ENCODE measurements at places on chromosomes 7 and 10.

DNA sequence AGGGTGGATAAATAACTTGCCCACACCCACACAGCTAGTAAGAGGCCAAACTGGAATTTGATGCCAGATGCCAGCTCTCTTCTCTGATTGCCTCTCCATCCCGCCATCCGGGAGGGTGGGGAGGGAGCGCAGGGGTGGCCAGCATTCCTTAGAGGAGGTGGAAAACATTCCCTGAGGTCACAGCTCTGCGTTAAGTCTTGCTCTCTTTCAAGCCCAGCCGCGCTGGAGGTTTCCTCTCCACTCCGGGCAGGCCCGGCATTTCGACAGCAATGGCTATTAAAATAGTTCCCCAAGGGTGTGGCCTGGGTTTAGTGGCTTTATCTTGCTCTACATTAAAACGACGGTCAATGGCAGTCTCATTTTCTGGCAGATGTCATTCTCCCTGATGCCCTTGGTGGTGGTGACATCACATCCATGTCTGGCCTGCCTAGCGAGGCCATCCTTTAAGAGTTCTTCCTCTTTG lies 16.1 kb upstream of the C10orf71 start:
- DNase-seq, result no peak

GRCh38 chr10:100372415-100373297 lies 25.6 kb downstream of the SCD start:
- no peak for DNase-seq

DNA sequence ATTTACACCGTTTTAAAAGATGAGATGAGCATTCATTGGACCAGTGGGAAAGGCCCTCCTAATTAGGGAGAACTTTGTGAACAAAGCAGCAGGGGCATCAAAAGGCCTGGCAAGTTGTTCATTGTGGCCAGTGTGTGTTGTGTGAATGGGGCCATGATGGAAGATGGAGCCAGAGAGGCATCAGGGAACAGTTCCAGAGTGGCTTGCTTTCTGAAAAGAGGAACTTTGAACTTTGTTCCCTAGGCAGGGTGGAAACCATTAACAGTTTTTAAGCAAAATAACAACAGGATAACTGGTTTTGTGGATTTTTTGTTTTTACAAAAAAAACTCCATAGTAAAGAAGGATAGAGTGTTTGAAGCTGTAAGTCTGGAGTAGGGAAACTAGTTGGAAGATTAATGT lies 12.5 kb downstream of the SUV39H2 start:
- DNase-seq, result no peak

GRCh38 chr10:33822774-33823173 lies 488.3 kb upstream of the NRP1 start:
- no peak for DNase-seq

- DNase-seq, result no peak
Observed at GRCh38 chr7:85464042-85464651, 277.3 kb upstream of the SEMA3D start.

DNA sequence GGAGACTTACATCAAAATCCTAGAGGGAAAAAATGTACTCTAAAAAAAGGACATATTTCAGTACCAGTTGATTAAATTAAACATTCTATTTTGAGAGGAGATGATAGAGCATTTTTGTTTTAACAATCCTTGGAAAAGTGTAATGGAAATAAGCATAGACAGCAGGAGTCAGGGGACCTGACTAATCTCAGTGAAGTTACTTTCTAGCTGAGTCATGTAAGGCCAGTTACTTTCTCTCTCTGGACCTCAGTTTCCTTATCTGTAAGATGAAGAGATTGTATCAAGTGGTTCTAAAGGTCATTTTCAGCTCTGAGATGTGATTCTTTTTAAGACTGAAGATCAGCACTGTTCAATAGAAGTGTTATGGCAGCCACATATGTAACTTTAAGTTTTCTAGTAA lies 44.1 kb downstream of the VTI1A start:
- no peak for DNase-seq

GRCh38 chr7:44114586-44115310 lies 8.6 kb downstream of the POLD2 start:
- no peak for DNase-seq

DNA sequence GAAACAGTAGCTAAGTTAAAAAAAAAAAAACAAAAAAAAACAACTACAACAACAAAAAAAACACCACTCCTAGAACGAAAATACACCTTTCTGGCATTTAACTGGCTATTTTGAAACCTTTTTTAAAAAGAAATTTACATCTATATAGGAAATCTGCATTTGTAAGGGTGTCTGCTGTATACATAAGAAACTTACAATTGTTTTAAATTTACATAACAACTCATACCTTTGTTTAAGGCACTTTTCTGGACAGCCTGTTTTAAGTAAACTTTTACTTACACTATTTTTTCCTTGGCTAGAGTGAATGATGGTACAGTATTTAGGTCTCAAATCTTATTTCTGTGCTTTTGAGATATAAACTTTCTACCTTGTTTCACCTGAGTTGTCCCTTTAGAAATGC lies 34.0 kb upstream of the PAPSS2 start:
- no peak for DNase-seq

DNA sequence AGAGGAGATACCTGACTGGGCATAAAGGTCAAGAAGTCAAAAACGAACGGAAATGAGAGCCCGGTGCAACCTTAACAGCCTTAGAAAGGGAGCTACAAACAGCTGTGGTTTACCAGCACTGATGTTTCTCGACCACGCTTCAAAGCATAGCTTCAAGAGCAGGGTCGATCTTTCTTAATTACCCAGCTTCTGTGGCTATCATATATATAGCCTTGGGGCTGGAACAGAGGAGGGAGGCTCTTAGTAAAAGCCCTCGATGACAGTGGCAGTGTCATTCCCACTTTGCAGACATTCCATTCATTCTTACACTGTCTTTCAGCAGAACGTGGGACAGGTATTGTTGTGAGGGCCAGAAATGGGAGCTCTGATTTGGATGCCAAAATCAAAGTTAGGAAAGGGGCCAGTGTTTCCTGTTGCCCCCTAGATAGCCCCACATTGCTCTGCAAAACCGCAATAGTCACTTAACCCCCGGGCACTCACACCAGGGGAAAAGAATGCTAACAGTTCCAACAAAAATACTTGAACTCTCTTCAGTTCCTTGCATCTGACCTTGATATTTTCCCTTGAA lies 141.5 kb downstream of the MTPAP start:
- DNase-seq, result no peak

DNA sequence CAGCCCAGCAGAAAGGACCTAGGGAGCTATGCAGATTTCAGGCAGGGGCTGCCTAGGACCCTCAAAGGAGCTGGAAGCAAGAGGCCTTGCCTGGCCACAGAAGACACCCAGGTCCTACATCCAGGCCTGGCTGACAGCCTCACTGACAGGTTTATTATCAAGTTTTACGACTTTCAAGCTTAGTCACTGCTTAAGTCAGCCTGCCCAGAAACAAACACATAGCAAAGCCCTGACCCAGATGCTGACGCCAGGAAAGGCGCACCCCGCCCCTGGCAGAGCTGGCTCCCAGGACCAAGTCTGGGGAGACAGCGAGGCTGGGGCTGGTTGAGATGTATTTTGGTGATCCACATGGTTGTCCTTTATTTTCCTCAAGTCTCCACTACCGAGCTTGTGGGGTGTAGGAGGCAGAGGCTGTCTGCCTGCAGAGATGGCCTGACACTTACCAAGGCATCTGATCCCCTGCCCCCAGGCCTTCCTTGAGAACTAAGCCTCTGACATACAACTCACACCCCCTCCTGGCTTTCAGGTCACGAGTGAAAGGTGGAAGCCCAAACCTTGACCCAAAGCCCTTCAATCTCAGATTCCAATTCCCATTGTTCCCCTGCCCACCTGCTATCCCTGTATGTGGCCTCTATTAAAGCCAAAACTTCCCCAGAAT lies 80.7 kb upstream of the EMX2 start:
- DNase-seq, result no peak

- DNase-seq, result no peak
Observed at GRCh38 chr7:71229148-71229547, 97.2 kb downstream of the GALNT17 start.

DNA sequence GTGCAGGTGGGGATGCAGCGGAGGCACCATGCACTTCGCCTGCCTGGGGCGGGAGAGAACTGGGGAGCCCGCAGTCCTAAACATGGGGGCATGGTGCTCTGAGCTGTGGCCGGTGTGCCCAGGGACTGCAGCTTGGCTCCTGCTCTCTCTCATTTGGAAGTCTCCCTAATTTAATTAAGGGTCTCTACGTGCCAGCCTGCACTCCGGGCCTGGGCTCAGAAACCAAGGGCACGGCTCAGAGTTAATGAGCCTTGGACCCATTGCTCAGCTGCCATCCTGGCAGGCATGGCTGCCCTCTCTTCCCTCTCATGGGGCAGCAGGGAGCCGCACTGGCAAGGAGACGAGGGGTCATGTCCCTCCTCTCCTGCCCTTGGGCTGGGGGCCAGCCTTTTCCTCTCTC lies 115.6 kb downstream of the CDH23 start:
- no peak for DNase-seq

- DNase-seq, result no peak
Observed at GRCh38 chr7:139576179-139576973, 52.9 kb downstream of the CLEC2L start.

GRCh38 chr10:119575991-119576390 lies 20.8 kb downstream of the TIAL1 start:
- no peak for DNase-seq

GRCh38 chr7:93055543-93056107 lies 62.2 kb downstream of the SAMD9 start:
- no peak for DNase-seq

DNA sequence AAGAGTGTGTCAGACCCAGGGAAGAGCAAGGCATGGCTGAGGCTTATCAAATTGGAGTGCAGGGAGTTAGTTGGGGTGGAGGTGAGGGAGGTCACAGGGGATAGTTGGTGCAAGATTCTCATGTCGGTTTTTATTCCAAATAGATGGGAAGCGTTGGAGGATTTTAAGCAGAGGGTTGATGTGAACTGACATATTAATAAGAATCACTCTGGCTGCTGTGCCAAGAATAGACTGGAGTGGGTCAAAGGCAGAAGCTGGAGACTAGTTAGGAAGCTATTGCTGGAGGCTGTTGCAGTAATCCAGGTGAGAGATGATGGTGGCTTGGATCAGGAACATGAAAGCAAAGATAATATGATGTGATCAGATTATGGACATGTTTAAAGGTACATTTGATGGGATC lies 36.5 kb downstream of the LRRC18 start:
- no peak for DNase-seq

- DNase-seq, result no peak
Observed at GRCh38 chr7:55026867-55027490, 8.2 kb downstream of the EGFR start.

DNA sequence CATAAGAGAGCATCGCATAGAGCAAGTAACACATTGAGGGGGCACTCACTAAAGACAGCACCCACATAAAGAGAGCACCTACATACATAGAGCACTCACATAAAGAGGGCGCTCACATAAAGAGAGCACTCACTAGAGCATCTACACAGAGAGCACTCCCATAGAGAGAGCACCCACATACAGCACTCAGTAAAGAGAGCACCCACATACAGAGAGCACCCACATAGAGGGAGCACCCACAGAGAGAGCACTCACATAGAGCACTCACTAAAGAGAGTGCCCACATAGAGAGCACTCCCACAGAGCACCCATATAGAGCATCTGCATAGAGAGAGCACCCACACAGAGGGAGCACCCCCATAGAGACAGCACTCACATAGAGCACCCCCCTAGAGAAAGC lies 47.8 kb downstream of the INSIG1 start:
- no peak for DNase-seq

DNA sequence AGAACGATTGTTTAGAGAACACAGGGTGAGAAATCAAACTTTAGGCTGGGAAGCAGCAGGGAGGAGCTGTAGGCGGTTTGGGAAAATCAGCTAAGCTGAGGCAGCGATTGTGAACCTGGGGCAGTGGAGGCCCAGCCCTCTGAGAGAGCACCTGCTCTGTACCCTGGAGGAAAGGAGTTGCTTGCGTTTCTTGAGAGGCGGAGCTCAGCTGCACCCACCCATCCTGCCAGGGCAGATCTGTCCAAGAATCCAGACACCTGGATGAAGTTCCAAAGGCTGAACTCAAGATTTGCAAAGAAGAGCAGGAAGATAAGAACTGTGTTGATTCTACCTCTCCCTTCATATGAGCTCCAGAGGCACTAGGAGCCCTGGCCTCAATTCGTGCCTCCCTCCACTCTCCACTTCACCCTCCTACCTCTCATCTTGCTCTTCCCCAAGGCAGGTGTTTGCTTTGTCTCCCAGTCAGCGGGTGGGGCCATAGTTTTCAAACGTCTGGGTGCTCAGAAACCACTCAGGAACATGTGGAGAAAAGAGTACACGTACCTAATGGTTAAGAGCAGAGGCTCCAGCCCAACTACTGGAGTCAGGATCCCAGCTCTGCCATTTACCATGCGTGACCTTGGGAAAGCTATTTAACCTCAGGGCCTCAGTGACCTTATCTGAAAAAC lies 21.5 kb upstream of the TMEM213 start:
- no peak for DNase-seq

GRCh38 chr7:71543396-71543795 lies 411.5 kb downstream of the GALNT17 start:
- DNase-seq, result no peak

- DNase-seq, result no peak
Observed at GRCh38 chr10:75880031-75880775, 448.8 kb downstream of the LRMDA start.

DNA sequence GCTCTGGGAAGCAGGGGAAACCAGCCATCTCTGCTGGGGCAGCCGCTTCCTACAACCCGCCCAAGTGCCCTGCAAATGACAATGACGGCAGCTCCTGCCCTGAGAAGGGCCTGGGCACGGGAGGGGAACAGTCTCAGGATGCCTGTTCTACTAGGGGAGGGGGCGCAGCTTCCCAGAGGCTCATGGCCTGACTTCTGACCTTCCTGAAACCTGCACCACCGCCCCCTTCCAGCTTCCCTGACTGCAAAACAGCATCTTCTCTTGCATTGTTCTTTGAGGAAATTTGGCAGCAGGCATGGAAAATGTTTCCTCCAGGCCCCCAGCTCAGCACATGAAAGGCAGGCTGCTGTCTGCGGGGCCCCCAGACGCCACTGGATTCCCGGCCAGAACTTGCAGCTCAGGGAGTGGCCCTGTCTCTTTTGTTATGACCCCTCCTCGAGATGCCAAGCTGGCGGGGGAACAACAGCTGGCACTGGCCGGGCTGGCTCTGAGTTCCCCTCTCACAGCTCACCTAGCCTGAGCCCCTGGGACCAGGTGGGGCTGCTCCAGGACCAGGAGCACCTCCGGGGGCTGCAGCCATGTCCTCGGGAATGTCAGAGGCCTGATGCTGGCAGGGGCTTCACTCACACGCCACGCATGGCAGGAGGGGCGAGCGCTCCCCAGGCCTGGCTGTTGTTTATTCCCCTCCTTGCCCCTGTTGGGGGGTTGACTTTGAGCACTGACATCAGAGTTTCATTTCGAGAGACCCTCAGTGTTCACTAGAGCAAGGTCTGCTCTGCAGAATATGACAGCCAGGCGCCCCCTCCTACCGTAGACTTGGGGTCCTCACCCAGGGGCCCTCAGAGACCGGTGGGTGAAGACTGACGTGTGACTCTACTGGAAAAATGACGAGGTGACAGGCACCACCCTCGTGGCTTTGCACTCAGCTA lies 62.7 kb downstream of the CALML3 start:
- DNase-seq, result no peak

- DNase-seq, result no peak
Observed at GRCh38 chr10:99630991-99631390, 10.8 kb upstream of the SLC25A28 start.
